Effector memory CD8-positive, alpha-beta T cell (primary cell): ENCODE measurements at places on chromosomes 2 and 18.

GRCh38 chr2:226423498-226423960 is 376.1 kb downstream of the IRS1 start:
- DNase-seq, result peak; percentile 8

- DNase-seq, result no peak
Observed at GRCh38 chr2:110948027-110948674, 172.6 kb upstream of the BCL2L11 start.

GRCh38 chr2:20052229-20052851 is 912 bp upstream of the LAPTM4A start:
- DNase-seq, result no peak

DNA sequence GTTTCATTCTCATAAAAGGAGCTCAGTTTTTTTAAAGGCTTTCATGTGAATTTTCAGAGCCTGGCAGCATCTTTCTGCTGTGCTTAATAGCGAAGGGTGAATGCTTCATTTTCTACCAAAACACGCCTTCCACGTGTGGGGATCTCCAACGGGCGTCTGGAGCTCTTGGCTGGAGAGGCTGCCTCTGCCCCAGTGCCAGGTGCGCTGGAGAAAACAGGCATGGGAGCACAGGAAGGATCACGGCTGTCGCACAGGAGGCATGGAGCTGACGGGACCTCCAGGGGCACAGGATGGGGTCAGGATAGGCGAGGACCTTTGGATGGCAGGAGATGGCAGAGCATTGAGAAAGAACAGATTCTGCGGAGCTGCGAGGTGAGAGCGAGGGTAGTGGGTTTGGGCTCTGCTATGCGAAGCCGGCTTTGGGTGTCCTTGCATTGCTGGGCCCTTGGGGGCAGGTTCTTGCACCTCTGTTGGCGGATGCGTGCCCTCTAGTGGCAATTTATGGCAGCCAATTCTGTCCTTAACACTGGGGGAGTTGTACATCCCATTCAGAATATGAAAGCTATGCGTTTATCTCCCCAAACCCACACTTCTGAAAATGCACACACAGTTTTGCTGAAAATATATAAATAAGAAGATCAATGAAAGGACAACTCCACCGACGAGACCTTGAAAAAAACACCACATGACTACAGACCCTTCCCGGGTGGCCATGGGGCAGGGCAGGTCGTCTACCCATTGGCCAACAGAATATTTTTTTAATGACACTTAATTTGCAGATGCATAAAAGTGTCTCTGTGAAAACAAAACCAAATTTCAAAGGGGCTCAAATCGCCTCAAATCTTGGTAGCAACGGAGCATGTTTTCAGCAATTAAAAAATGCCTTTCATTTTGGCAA is 90.4 kb upstream of the SLC35G4 start:
- DNase-seq, result peak; percentile 5

GRCh38 chr18:78479443-78479842 is 500.2 kb upstream of the SALL3 start:
- no peak for DNase-seq

DNA sequence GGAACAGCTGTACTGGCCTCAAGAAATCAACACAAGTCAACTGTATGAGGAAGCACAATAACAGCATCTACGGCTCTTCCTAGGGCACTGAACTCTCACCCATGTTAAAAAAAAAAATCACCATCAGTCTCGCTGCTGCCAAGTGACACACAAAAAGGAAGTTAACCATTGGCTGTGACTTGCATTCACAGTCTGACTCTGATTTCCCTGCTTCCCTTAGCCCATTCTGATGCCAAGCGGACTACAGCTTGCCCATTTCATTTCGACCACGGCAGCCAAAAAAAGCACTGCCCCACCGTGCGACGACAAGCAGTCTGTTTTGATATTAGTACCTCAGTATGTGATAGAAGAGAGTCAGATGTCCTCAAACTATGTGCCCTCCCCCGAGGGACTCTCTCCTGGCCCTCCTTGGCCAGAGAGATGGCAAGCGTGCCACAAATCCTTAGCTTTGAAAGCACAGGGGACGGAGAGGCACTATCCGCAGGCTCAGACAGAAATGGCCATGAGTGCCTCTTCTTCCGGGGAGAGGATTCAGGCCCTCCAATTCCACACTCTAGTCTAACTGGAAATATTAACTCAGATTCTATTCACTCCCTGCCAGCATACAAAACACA is 250.0 kb downstream of the TCF4 start:
- DNase-seq, result no peak

DNA sequence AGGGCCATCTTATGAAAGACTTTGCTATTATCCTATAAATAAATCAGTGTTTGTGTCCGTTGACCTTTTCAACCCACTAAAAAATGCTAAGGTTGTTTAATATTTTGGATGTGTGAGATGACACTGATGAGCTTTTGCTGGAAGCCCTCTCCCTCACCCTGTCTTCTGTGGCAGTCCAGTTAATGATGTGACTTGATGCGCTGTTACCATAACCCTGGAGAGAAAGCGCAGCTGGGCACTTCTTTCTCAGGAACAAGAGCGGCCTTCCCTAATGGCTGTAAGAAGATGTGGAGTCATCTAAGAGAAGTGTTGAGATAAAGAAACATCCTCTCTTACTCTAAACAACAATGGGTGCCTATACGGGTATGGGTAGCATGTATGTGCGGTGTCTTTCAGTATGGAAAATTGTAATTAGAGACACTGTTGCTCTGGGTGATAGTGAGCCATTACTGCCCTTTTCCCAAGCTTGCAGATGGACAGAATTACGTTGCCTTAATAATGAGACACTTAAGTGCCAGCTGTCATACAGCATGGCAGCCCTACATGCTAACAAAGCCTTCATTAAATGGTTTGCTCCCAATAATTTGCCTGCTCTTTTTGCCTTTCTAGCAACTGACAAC is 165.6 kb upstream of the NABP1 start:
- no peak for DNase-seq

GRCh38 chr2:197798187-197798586 is 6.2 kb upstream of the PLCL1 start:
- DNase-seq, result no peak

- DNase-seq, result no peak
Observed at GRCh38 chr18:65202091-65202490, 548.7 kb upstream of the CDH7 start.

DNA sequence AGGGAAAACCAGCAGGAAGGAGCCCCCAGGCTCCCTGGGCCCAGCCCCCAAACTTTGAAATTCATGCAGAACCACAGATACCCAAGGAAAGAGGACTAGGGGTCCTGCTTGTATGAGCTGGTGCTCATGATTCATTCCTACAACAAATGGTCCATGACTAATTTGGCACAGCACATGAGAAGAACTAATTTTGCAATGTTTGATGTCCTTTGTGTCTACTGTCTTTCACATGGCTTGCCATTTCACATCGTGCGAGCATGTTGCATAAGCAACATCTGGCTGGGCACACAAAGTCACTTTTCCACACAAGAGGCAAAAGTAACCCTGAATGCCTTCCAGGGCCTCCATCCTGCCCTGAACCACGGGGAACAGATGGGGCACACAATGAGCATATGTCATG is 149.6 kb upstream of the APCDD1 start:
- no peak for DNase-seq

DNA sequence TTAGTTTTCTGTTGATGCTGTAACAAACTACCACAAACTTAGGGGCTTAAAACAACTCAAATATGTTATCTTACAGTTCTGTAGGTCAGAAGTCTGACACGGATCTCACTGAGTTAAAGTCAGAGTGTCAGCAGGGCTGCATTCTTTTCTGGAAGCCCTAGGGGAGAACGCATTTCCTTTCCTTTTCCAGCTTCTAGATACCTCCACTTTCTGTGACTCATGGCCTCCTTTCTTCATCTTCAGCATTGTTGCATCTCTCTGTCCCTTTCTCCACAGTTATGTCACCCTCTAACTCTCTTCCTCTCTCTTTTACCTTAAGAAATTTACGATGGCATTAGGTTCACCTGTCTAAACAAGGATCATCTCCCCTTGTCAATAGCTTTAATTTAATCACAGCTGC is 13.3 kb upstream of the PPP4R1 start:
- no peak for DNase-seq

DNA sequence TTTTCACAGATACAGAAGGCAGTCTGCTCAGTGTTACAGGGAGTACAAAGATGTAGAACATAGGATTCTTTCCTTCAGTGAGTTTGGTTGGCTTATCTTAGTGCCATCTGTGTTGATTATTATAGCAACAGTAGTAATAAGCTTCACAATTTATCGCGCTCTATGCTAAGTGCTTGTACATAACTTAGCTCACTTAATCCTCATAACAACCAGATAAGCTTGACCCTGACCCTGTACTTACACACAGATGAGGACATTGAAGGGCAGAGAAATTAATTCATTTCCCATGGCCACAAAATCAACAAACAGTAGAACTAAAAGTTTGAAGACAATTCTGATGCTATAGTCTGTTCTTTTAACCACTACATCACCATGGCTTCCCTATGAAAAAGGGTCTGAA is 121.8 kb downstream of the SPHKAP start:
- no peak for DNase-seq

- DNase-seq, result no peak
Observed at GRCh38 chr18:77133051-77133834, 660 bp upstream of the MBP start.

DNA sequence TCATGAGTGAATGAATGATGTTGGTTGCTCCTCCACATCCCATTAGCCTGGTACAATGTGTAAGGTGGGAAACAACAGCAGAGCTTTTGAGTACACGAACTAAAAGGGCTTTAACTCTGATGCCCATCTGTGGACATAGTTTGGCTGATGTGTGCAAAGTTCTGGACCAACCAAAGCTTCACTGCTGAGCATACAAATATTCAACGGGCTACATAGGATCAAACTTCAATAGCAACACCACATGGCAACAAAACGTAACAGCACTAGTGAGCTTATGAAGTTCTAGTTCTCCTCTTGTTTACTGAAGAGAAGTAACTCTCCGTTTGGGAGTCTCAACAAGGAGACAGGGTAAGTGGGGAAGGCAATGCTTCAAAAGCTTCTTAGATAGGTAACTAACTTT is 20.4 kb downstream of the STAM2 start:
- no peak for DNase-seq

GRCh38 chr2:62474176-62474575 is 31.8 kb downstream of the TMEM17 start:
- DNase-seq, result no peak

DNA sequence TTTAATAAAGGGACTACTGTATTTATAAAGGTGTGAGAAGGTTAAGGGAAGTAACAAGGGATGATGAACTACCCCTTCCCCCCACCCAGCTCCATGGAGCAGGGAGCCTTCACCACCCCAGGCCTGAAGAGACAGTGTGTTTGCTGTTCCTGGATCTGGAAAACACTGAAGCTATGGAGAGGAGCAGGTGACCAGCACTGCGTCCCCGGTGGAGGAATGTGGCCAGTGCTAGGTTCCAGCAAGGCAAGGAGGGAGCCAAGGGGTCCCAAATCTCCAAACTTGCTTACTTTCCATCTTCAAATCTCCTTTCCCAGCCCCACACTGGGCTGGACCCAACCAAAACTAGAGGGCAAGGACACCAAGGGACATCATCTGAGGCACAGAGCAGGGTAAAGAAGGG is 128.7 kb upstream of the CD302 start:
- no peak for DNase-seq

DNA sequence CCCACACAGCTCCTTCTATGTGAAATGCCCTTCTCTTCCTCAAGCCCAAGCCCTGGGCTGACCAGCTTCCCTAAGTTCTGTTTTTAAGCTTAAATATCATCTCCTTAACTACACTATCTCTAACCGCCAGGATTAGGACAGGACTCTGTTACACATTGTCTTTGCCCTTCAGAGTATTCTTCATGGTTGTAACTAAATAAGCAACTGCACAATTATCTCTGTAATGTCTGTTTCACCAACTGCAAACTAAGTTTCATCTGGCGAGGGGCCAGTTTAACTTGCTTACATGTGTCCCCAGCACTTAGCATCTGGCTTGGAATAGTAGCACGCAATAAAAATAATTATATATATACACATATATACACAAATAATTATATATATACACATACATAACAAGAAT is 1.1 kb upstream of the ERMN start:
- no peak for DNase-seq

DNA sequence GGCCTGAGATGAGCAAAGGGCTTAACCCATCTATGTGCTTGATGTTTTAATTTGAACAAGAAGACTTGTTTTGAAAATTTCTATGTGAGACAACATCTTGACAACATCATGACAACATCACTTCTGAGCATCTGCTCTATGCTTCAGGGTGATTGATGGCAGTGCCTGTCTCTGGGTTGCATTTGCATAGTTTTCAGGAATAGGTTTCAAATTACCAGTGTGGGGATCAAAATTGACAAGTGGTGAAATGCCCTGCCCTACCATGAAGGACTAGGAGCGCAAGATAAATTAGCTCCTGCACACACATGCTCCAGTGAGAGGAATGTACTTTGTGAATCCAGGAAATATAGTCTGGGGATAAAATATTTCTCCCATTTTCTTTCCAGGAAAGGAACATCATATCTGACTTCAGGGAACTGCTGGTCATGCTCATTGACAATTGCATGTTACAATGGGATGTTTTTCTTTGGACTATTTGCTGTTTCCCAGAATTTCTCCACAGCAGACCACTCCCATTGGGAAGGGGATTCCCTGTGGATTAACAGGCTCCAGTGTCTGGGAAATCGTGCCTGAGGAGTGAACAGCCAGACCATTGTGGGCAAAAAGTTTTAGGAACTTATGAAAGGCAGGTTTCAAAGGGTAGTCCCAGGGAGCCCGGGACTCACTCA is 45.3 kb upstream of the IL1R2 start:
- no peak for DNase-seq

GRCh38 chr2:165843351-165843750 is 49.3 kb upstream of the GALNT3 start:
- DNase-seq, result no peak

- no peak for DNase-seq
Observed at GRCh38 chr2:11865805-11866204, 119.4 kb downstream of the LPIN1 start.

DNA sequence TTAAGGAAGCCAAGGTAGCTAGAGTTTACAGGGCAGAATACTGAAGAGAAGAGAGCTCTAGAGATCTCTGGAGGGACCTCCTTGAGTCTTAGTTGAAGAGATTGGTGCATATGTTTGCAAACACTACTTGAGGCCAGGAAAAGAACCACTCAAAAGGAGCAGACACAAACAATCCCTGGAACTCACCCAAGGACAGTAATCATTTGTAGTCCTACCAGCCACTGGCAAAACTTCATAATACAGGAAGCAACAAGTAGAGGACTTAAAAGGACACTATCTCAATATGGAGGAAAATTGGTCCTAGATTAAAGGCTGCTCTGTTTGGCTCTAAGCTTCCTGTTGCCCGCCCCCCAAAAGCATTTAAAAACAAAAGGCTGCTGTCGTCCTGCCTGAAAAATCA is 46.9 kb upstream of the UBXN4 start:
- DNase-seq, result no peak
